Cortex of kidney (tissue), 1 donor: ENCODE measurements at places on chromosomes 1 and 21.

- DNase-seq: no peak
These were observed 87.4 kb upstream of the CLDN14 start for GRCh38 chr21:36567216-36567885.

DNA sequence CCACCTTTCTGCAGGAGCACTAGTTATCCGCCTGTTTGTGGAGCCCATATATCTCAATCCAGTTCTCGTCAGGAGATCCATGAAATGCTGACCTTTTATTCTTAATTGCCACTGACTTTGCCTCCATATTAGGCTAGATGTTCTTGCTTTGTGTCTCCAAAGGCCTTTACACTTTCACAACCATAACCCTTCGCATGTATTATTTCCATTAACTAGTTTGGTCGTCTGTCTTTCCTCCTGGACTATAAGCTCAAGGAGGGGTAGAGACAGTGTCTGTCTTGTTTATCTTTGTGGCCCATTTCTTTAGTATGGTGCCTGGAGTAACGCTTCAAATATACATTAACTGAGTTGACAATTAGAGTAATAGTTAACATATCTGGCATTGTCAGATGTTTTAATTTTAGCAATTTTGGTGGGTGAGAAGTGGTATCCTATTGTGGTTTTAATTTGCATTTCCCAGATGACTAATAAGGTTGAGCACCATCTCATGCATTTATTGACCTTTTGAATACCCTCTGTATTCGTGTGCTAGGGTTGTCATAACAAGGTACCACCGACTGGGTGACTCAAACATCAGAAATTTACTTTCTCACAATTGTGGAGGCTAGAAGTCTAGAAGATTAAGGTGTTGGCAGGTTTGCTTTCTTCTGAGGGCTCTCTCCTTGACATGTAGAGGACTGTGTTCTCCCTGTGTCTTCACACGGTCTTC, 21.7 kb upstream of the IL12RB2 start:
- DNase-seq: no peak

- DNase-seq: no peak
These were observed 2.6 kb downstream of the CD5L start for GRCh38 chr1:157838966-157839365.

DNA sequence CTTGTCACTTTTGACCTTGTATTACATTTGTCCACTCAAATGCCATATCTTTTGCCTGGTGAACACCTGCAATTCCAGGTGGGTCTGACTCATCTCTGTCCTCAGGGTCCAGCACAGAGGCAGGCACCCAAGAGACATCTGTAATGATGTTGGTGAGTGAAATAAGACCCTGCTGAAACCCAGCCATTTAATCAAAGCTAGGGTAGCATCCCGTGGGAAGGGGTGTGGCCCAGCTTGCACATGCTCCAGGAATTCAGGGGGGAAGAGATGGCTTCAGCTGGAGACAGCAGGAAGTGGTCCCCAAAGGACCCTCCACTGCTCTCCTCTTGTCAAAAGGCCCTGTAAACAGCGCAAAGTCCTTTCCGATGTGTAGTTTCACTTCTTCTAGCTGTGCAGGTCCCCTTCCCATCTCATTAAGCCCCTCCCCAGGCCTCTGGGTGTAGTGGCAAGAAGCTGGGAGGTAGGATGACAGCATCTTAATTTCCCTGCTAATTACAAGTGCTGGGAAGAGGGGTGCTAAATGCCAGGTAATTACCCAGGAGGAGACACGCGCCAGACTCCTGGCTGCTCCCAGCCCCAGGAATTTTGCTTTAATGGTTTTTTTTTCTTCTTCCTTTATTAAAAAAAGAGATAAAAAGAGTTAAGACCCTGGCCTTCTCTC, 54.4 kb upstream of the TRABD2B start:
- no peak for DNase-seq

GRCh38 chr1:181765451-181766026, 282.2 kb downstream of the CACNA1E start:
- no peak for DNase-seq

DNA sequence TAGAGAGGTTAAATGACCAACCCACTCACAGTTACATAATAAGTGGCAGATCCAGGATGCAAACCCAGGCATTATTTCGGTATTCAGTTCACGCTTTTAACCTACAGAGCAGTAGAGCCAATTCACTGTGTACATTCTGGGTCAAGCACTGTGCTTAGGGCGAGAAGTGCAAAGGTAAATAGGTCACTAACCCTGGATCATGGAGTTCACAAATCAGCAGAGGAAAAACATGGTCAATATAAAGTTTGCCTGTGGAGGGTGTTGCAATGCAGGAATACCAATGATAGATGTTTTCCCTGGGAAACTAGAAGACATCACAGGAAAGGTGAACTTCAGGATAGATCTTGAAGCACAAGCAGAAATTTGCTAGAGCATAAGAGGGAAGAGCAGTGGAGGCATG, 253.4 kb upstream of the NFIA start:
- DNase-seq: no peak

- no peak for DNase-seq
These were observed 49.8 kb upstream of the ADORA3 start for GRCh38 chr1:111553196-111553595.

DNA sequence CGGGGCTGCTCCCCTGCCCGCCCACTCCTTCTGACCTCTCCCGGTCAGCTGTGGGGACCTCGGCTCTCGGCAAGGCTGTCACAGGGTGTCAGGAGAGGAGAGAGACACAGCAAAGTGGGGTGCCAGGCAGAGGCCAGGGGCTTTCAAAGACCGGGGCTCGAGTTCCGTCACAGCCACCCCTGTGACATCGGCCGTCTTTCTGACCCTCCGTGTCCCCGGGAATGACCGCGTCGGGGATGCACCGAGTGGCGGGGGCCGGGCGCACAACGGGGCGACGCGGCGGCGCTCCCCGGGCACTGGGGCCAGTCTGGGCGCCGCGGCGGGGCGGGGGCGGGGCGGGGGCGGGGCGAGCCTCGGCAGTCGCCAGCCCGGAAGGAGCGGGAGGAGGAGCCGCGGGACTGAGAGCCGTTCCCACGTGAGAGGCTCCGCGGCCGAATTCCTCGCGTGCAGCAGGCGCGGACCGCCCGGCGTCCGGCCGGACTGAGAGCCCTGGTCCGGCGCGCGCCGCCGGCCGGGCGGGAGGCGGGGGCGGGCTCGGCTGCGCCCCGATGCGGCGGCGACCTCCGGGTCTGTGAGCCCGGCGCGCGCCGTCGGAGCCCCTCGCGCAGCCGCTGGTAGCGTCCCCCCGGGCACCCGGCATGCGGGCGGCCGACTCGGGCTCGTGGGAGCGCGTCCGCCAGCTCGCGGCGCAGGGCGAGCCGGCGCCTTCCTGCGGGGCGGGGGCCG, 229.7 kb upstream of the TMEM51 start:
- DNase-seq: no peak

- DNase-seq: no peak
These were observed at the start of gene HUNK for GRCh38 chr21:31872452-31873274. TSS of gene HUNK (plus strand) at chr21:31873020. CDS start at chr21:31873675, 655 bp downstream.

GRCh38 chr1:209583408-209583807, at the start of gene CAMK1G:
TSS of gene CAMK1G (plus strand) at chr1:209583714. CDS start at chr1:209594984, 11,270 bp downstream.
- DNase-seq: no peak

DNA sequence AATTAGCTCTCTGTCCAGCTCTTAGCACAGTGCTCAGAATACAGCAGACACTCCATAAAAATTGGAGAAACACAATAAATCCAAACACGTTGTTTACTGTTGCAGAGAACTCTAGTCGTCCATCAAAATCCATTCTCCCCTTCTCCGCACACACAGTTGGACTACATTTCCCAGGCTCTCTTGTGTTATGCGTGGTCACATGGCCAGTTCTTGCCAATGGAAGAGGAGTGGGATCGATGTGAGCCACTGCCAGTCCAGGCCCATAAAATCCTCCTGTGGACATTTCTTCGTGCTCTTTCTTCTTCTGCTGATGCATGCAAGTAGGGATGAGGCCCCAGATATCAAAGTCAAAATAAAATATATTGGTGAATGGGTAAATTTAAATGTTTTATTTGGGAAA, 114.3 kb upstream of the FMN2 start:
- no peak for DNase-seq

DNA sequence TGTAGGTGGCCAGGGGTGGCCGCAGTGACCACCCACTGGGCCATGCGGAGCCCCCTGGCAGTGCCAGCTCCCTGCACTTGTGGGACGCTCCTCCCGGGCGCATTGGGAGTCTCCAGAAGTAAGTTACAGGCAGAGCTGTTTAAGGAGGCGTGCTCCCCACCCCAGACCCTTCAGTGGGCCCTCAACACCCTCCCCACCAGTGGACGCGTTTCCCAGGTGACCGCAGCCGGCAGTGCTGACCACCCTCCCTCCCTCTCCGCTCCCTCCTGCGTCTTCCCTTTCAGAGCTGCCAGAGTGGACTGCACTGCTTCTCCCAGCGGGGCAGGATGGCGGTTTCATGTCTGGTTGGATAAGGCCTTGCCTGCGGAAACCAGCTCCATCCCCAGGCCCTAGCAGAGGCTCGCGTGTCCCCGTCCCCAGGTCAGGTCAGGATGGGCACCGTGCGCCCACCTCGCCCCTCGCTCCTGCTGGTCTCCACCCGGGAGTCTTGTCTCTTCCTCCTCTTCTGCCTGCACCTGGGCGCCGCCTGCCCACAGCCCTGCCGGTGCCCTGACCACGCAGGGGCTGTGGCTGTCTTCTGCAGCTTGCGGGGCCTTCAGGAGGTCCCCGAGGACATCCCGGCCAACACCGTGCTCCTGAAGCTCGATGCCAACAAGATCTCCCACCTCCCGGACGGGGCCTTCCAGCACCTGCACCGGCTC, 1.1 kb downstream of the LRRC3 start:
- no peak for DNase-seq

GRCh38 chr1:182059936-182060335, 1.6 kb downstream of the ZNF648 start:
- no peak for DNase-seq

GRCh38 chr1:235642011-235642942, 7.3 kb downstream of the GNG4 start:
- DNase-seq: no peak

- DNase-seq: no peak
These were observed 100.8 kb downstream of the UCK2 start for GRCh38 chr1:165928075-165928731.

DNA sequence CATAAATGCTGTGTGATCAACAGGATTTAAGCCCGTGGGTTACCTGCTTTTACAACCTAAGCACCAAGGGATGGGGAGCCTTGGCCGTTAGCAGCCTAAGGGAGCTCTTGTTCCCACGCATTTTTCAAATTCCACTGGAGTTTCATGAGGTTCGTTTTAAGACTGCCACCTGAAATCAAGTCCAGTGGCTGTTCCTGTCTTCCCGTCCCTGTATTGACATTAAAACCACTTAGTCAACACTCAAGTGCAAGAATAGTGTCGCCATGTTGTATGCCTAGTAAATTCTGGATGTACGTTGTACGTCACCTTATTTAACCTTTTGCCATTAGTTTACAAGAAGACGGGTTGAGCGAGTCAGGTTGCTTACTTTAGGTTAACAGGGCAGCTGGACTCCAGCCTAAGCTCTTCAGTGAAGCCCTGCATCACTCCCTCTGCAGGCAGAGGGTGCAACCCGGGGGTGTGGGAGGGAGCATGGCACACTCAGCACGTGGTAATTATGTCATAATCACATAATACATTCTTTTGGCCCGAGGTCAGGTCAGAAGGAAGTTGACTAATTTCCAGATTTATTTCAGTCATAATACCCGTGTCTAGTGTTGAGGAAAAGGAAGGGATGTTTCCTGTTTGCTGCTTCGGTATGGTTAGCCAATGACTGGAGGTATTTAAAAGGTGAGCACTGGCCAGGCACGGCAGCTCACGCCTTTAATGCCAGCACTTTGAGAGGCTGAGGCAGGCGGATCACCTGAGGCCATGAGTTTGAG, 42.5 kb downstream of the CNST start:
- DNase-seq: no peak

GRCh38 chr1:235945775-235946570, 79.3 kb upstream of the LYST start:
- no peak for DNase-seq

- no peak for DNase-seq
These were observed 34.0 kb downstream of the MACF1 start for GRCh38 chr1:39238476-39238875.

GRCh38 chr1:63914706-63915105, 140.9 kb downstream of the ROR1 start:
- DNase-seq: no peak

GRCh38 chr1:158095737-158096335, 84.9 kb upstream of the CD1D start:
- no peak for DNase-seq

- DNase-seq: no peak
These were observed 19.4 kb downstream of the DFFB start for GRCh38 chr1:3876716-3877115.

DNA sequence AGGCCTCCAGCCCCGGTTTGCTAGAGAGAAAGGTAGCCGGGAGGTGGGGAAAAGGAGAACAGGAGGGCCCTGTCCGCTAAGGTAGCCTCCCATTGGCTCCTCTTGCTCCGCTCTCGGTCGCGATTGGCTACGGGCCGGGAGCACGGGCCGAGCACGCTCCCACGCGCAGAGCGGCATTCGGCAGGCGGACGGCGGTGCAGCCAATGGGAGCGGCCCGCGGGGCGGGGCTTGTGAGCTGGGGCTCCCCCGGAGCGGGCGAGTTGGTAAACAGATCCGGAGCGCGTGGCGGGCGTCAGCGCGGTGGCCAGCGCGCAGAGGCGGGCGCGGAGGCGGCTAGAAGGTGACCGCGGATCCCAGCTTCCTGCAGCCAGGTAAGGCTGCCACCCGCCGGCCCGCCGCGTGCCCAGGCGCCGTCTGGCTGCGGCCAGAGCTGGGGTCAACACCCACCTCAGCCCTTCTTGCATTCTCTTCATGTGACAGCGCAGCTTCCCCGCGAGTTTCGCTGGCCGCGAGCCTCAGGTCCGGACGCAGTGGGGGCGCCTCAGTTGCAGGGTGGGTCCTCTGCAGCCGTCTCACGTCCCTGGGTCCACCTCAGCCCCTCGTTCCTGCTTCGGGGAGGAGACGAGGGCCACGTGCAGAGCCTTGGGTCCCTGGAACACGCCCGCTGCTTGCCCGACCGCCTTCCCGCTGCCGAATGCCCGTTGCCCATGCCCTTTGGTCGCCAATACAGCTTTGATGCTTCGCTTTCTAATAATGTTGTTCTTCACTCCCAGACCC, at the start of gene COQ8A:
TSS of gene COQ8A (plus strand) at position 266 of the 777 bp plus-strand sequence. CDS start 21,092 bp downstream, outside the sequence.
- DNase-seq: peak; percentile 66
